ENCODE measurements at places on chromosomes 13 and 19. TPM values are rescaled to one million over a fixed set of nuclear protein-coding genes. Genes with fewer than 3 reads are reported as not detected.

PSG3 gene
- not detected for total RNA-seq

CEACAM7 gene
- total RNA-seq, result not detected

CD70 gene
- total RNA-seq, result 0.27 TPM

ZNF844 gene
- 6.7 TPM for total RNA-seq

IRGC gene
- total RNA-seq, result not detected

GRK1 gene
- total RNA-seq, result not detected

LRRC25 gene
- 8.7 TPM for total RNA-seq

CEACAM20 gene
- not detected for total RNA-seq
